Stimulated activated CD4-positive, alpha-beta T cell treated with anti-CD3 and anti-CD28 coated beads, Interleukin-1b, Interleukin-23, amount 100 ng/mL, for 4 hours (primary cell): ENCODE measurements at places on chromosomes 2 and 18.

DNA sequence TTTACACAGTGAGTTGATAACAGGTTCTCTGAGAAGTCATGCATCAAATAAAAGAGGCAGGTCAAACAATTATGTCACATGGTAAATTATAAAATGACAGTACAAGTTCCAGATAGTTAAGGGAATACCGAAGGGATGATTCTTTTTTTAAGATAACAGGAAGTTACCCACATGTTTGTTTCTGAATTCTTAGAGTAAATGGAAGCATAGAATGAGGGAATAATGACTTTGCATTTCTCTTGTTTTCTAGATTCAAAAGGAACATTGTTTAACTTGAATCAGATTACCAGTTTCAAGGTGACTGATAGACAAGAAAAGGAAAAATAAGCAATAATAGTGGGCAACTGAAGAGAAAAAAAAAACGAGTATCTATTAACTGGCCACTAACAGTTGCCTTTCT is 124.5 kb downstream of the MIB1 start:
- no peak for DNase-seq

GRCh38 chr2:11092701-11093335 is 62.4 kb upstream of the SLC66A3 start:
- DNase-seq = no peak

- DNase-seq = no peak
Observed at GRCh38 chr2:182816866-182817265, 49.6 kb downstream of the FRZB start.

DNA sequence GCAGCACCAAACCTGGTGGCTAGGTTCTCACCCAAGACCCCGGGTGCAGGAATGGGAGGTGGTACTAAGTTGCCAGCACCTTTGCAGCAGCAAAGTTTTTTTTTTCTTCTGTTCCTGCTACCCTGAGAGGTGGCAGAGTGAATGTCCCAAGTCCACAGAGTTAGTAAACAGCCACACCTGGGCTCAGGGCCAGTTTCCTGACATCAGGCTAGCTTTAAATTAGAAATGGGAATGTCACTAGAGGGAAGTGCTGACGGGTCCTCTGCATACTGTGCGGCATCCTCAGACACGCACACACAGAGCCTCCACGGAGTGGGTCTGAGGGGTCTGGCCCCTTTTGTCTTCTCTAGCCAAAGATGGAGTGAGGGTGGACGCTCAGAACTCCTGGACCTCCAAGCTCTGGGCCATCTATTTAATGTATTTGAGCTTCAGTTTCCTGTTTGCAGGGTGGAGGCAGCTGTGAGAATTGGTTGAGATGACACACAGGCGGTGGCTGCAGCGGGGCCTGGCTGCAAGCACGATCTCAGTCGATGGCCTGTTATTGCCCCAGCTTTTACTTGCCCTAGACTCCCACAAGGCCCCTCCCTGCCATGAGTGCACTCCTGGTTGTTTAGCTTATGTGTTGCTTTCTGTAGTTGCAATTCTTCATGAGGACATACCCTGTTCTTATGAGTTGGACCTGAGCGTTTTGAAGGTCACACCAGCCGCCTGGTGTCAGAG is 751.4 kb upstream of the HS6ST1 start:
- no peak for DNase-seq

- DNase-seq = no peak
Observed at GRCh38 chr2:73986085-73986681, 1.5 kb downstream of the TET3 start.

DNA sequence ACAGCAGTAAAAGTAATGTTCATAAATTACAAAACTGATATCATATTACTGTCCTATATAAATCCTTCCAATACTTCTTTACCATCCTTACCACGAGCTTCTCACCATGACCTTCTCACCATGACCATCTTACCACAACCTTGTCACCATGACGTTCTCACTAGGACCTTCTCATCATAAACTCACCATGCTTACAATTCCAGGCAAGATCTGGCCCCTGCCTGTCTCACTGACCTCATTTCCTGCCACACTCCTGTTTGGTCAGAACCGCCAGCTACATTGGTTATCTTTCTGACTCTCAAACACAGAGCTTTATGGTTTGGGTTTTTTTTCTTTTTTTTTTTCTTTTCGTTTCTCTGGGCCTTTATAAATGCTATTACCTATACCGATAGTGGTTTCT is 827.6 kb downstream of the RNF144A start:
- no peak for DNase-seq

DNA sequence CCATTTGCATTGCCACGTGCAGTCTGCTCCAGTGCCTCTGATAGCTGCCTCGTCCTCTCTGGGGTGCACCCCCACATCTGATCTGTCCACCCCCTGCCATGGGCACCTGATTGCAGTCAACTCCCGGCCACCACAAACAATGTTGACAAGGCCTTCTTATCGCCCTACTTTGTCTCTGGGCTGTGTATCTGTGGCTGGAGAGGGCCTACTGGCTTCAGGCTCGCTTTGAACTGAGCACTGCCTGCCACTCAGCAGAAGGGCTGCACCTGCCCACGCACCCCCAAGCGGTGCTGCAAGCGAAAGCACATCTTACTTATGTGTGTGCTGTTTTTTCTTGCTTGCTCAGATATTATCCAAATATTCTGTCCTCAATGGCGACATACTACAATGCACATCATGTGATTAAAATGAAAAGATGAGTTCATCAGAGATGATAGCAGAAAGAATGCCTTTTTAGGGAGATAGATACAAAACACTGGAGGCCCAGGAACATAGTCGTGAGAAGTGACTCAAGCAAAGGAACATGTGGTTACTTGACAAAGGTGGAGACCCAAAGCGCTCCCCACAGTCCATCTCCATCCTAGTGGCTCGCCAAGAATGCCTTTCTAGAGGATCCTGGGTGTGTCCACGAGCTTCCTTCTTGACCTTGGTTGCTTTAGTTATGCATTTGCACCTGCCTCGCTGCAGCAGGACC is 28.8 kb downstream of the FBLN7 start:
- DNase-seq = no peak

- DNase-seq = no peak
Observed at GRCh38 chr2:102737431-102737830, 24.4 kb upstream of the TMEM182 start.

DNA sequence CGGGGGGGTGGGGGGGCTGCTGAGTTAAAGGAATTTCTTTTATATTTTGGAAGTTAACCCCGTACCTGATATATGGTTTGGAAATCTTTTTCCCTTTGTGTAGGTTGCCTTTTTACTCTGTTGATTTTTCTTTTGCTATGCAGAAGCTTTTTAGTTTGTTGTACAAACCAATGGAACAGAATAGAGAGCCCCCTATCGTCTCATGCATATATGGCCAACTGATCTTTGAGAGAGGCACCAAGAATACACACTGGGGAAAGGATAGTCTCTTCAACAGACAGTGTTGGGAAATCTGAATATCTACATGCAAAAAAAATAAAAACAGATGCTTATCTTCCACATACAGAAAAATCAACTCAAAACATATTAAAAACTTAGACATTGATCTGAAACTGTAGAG is 647.8 kb upstream of the KLHL29 start:
- DNase-seq = no peak

- no peak for DNase-seq
Observed at GRCh38 chr2:118861731-118862130, 14.3 kb upstream of the EN1 start.

DNA sequence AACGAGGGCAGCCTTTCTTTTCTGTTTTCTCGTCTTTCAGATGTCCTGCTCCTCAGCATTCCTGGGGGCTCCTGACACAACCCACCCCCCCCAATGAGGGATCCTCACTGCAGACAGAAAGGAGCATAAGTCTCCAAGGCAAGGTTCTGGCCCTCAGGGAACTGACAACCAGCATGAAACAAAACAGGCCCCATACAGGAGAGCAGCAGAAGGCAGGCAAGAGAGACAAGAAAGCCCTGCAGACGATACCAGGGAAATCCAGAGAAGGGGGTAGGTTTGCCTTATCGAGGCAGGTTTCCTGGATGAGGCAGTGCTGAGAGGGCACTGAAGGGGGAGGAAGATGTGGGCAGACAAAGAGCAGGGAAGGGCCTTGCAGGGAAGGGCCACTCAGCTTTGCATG is 103.9 kb upstream of the EPAS1 start:
- no peak for DNase-seq

GRCh38 chr18:51251625-51252024 is 54.1 kb upstream of the MEX3C start:
- DNase-seq = no peak

DNA sequence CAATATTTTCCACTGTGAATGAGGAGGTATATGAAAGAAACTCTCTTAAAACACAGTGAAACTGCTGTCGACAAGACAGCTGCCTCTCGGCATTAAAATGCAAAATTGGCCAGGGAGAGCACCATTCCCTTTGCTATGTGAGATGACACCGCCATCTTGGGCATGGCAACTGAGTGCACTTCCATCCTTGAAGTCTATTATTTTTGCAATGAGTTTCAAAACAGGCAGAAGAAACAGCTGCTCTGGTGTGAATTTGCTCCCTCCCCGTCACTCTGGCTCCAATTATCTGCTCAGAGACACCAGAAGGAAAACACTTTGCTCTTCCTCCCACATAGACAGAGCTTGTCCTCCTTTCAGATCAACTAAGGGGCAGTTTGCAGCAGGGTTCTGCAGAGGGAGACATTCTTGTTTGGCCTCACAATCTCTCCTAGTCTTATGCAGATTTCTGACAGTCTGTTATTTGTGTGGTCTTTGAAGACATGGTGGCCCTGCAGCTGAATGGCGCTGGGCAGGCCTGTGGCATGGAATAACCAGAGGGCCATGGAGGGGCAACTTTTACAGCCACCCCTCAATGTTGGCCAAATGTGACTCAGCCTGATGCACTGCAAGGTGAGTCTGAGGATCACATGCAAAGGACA is 48.6 kb upstream of the SEC11C start:
- DNase-seq = no peak

DNA sequence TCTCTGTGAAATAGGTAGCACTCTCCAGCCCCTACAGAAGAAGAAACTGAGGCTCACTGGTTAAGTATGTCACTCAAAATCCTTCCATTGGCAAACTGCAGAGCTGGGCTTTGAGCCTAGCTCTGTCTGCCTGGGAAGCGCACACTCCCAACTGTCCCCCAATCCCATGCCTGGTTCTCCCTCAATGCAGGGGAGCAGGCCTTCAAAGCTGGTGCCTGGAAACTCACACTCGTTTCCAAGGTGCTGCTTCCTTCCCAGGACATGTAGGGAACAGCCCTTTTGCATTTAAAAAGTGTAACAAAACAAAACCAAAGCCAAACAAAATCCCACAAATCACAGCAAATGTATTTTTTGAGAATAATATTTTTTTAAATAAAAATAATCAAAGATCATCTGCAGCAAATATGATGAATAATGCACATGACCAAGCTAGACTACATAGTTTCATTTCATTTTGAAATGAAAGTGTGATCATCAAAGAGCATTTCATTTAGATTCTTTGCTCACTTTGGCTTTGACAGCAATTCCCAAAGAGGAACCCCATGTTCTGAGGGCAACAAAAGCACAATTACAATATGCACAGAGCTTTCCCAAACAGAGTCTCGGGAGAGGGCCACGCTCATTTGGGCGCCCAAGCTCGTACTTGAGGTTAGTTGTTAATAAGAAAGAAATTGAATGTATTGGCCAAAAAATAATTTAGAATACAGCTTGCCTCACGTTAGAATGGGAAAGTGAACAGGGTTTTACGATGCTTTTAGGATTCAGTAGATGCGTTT is 96.7 kb upstream of the ACKR3 start:
- no peak for DNase-seq

GRCh38 chr2:23508066-23508390 is 123.0 kb downstream of the KLHL29 start:
- DNase-seq = no peak

DNA sequence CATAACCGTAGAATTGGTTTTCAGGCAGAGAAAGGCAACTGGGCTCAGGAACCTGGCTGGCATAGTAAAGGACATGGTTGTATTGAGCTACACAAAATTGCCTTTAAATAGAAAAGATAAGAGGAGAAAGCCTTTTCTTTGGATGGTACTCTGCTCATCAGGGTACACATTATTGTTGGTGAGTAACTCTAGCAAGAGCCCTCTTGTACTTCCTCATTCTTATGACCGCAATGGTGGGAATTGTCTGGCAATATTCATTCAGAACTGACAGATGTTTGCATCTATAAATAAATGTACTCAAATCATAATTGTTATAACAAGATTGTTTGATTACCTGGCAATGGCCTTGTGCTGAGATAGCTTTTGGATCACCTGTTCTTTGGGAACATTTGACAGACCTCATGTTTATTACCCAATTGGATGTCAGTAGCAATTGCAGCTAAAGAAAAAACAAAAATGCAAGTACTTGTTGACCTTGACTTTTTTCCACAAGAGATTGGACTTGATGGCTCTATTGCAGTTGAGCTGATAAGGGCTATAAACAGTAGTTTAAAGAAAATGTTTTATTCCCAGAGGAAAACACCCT is 43.9 kb downstream of the MEIS1 start:
- no peak for DNase-seq

- no peak for DNase-seq
Observed at GRCh38 chr2:172861656-172862476, 126.2 kb downstream of the RAPGEF4 start.

- no peak for DNase-seq
Observed at GRCh38 chr18:75309564-75309963, 99.0 kb downstream of the TSHZ1 start.

GRCh38 chr2:99386011-99386410 is 48.8 kb downstream of the EIF5B start:
- DNase-seq = no peak

DNA sequence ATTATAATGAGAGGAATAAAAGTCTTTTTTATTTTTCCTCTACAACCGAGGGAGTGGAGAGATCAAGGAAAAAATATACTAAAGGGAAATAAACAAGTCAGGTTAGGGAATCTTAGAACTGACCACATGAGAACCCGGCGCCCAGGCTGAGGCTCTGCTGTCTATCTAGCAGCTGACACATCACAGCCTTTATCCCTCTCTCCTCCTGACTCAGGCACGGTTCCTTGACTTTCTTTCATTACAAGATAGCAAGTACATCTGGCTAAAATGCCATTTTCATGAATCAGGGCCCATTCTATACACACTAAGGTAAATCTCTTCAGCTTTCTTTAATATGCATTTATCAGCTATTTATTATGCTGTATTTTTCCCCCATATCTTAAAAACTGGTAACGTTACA is 296.0 kb downstream of the TMX3 start:
- no peak for DNase-seq

DNA sequence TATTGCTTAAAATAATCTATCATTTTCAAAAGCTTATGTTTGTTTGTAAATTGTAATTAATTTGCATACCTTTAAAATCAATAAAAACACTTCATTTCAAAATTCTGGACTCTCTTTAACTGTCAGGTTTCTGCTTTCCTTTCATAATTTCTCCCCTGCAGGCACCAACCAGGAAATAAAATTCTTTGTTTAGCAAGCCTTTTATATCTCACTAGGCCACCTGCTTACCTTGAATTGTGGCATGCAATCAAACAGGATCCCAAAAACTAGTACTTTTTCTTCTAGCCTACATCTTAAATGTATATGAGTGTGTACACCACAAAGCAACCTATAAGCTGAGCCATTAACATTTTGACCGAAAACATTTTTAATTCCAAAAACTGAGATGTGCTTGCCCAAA is 233.1 kb downstream of the NR4A2 start:
- DNase-seq = no peak

- no peak for DNase-seq
Observed at GRCh38 chr2:65831509-65831908, 399.1 kb upstream of the SPRED2 start.

GRCh38 chr2:28047681-28048080 is 157.2 kb downstream of the BABAM2 start:
- DNase-seq = no peak
